ENCODE measurements at places on chromosomes 2 and 18.

- no peak for DNase-seq
Measured at GRCh38 chr18:77086656-77087392, 45.8 kb downstream of the MBP start.

- no peak for DNase-seq
Measured at GRCh38 chr2:128345436-128346165, 26.9 kb upstream of the HS6ST1 start.

- no peak for DNase-seq
Measured at GRCh38 chr2:240561325-240561971, 1.3 kb downstream of the DUSP28 start.

DNA sequence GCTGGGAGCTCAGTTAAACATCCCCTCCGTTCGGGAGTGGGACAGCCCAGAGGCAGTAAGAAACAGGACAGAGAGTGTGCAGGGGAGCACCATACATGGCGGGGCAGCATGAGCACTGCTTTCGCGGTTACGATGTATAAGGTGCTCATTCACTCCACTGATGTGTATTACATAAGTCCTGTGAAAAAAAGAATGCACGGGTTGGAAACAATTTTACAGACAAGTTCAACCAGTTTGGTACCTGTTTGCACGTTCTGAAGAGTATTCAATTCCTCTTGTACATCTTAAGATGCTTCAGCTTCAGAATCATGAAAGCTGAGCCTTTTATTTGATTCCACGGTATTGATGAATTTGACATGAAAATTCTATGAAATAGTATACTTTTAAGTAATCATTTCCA is 97.8 kb upstream of the NETO1 start:
- DNase-seq: no peak

DNA sequence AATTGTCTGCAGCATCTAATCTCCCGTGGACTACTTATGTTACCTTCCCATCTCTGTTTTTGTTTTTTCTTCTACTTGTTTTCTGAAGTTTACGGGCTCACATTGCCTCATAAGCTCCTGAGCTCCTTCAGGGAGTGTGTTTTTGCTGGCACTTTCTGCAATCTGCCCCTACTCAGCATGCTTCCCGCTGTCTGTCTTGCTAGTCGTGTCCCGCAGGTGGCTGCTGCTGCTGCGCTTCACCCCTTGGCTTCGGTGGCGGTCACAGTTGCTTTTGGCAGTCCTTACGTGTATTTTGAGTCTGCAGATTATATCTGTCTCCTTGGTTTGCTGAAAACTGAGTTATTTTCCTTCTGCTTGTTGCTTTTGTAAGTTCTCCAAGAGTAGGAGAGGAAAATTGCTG is 37.3 kb downstream of the FER1L5 start:
- DNase-seq: no peak

Data from HTR-8/SVneo (cell line).